CD14-positive monocyte (primary cell): ENCODE measurements at places on chromosomes 3 and 15.

DNA sequence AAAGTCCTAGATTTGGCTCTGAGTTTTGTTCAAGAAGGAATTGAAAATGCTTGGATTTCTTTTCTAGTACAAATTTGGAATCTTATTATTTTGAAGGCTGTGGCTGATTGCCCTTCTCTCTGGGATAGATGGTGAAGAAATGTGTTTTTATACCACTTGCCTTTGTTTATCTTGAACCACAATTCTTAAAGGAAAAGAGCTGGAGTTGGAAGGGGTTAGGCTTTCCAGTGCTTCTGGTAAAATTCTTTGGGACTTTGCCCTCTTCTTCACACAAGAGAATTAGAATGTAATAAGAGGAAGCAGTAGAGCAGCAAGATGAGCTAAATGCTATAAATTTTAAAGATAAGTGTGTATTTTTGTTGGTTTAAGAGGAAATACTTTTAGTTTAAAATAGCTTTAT, 65.8 kb downstream of the COL6A5 start:
- DNase-seq = no peak

DNA sequence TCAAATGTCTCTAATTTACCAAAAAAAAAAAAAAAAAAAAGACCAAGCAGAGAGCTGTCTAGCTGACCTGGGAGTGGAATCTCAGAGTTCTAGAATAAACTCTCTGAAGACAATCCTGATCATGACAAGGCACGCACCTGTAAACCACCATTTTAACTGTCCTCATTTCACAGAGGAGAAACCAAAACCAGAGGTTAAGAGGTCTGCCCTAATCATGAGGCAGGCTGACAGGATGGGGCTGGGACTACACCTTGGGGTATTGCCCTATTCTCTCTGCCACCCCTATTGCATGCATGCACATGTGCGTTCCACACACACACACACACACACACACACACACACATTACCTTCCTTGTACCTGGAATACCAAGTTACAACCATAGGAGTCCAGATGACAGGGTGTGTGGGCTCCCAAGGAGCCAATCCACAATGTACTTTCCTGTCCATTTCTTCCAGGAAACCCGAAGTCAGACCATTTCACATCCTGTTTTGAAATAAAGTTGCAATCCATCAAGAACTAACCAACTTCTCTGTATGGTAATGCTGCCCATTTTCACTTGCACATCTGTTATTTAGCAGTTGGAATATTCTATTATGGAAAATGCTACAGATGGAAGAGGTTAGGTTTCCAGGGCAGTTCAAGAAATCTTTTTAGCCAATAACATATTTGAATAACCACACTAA, 34.6 kb downstream of the HSPBAP1 start:
- DNase-seq = peak; percentile 58

DNA sequence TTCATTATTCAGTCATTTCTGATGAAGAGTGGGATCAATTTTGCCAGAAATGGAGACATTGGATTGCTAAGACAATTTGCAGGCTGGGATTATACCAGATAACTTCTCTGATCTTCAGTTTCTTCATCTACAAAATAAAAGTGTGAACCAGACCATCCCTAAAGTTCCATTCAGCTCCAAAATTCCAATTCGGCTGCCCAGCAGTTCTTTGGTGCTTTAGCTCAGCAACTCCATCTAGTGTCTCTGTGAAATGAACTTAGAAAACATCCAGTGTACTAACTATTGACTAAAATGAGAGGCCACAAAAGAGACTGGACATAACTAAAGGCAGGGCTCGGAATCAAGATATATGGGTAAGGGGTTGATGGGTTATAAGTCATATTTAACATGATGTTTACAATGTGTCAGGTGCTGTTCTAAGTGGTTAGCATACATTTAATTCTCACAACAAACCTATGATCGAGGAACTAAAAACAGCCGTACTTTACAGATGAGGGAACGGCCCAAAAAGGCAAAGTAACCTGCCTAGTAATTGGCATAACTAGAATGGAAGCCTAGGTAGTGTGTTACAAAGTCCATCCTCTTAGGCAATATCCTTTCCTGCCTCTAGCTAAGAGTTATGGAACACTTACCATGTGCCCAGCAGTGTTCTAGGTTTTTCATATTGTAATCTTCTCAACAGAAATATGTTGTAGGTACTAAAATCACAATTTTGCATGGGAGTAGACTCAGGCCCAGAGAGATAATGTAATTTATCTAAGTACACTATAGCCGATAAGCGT, 17.0 kb downstream of the THAP10 start:
- no peak for DNase-seq

DNA sequence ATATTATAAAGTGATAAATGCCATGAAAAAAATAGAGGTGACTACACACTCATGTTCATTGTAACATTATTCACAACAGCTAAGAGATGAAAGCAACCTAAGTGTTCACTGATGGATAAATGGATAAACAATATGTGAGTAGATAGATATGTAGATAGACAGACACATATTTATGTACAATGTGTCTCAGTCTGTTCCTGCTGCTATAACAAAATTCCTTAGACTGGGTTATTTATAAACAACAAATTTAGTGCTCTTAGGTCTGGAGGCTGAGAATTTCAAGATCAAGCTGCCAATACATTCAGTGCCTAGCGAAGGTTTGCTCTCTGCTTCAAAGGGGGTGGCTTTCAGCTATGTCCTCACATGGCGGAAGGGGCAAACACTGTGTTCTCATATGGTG, 312.5 kb downstream of the ZNF621 start:
- no peak for DNase-seq

DNA sequence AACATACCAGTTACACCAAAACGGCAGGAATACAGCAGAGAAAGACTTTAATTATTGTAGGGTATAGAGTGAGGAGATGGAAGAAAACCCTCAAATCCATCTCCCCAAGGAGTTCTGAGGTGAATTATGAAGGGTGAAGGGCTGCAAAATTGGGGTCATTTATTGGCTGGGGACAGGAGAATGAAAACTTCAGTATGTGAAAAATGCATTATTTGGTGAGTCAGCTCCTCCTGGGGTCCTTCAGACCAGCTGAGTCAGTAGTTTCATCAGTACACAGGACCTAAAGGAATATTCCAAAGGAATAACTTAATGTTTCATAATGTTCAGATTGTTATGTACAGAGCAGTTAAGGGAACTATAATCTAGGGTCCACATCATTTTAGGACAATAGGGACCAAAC, 566.0 kb downstream of the GBE1 start:
- no peak for DNase-seq
